ENCODE measurements at places on chromosomes 11 and 22.

GRCh38 chr11:33552756-33553155, 147.9 kb downstream of the C11orf91 start:
- DNase-seq, result no peak

- DNase-seq, result no peak
Observed at GRCh38 chr22:44371741-44372525, 59.2 kb upstream of the SHISAL1 start.

GRCh38 chr11:128476729-128477128, 110.6 kb downstream of the ETS1 start:
- DNase-seq, result peak; percentile 57

- DNase-seq, result no peak
Observed at GRCh38 chr11:12137005-12137690, 26.8 kb downstream of the MICAL2 start.

DNA sequence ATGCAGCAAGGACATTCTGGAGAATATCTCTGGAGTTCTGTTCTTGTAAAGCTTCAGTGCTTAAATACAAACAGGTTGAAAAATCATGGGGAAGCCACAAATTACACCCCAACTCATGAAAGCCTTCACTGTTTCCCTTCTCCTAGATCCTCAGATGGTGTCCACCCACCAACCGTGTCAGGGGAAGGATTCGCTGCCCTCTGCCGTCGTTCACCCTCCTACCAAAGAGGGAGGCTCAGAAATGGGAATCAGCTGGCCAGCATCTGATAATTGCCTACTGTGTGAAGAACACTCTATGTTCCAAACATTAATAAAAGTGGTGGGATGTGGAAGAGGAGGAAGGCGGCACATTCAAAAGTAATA, 7.4 kb upstream of the HEPACAM start:
- DNase-seq, result no peak

DNA sequence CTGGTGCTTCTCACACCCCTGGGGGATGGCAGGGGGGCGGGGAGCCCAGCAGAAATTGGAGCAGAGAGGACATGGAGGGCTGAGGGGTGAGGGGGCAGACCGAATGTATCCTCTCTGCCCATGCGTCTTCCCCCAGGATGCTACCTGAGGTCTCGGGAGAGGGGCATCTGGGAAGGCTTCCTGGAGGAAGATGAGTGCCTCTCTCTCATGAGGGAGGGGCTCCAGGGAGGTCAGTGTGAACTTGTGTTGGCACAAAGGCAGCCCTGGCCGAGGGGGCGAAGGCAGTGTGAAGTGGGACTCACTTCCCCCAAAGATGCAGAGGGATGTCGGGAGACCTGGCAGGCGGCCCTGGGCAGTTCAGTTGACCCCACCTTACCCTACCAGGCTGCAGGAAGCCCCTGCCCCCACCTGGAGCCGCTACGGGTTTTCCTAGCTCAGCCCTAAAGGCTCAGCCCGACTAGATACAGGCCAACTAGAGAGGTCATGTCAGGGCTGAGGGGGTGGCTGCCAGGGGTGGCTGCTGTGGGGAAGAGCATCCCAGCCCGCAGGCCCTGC, 10.4 kb downstream of the ASCL2 start:
- no peak for DNase-seq

GRCh38 chr11:2877474-2877873, 8.1 kb downstream of the CDKN1C start:
- no peak for DNase-seq

- no peak for DNase-seq
Observed at GRCh38 chr11:107359701-107360100, 97.9 kb downstream of the CWF19L2 start.

- no peak for DNase-seq
Observed at GRCh38 chr11:33894398-33894746, 2.5 kb upstream of the LMO2 start.

GRCh38 chr11:100676901-100677300, 10.2 kb upstream of the ARHGAP42 start:
- DNase-seq, result no peak

DNA sequence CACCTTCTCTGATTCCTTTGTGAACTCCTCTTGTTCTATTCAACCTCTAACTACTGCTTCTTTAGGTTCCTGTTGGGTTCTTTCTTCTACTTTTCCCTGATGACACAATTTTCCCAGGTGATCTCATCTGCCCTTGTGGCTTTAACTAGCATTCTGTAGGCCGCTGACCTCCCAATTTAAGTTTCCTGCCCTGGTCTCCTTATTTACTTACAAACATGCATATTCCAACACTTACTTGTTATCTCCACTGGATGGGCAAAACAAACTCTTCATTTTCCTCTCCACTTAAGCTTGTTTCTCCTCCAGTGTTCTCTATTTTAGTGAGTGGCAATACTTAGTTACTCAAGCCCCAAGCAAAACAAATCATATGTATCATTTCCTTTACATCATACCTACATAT, 734.5 kb downstream of the METTL15 start:
- DNase-seq, result no peak

- no peak for DNase-seq
Observed at GRCh38 chr11:64760759-64761420, 1.1 kb upstream of the PYGM start.

- DNase-seq, result no peak
Observed at GRCh38 chr11:12052676-12053605, 44.5 kb upstream of the DKK3 start.

DNA sequence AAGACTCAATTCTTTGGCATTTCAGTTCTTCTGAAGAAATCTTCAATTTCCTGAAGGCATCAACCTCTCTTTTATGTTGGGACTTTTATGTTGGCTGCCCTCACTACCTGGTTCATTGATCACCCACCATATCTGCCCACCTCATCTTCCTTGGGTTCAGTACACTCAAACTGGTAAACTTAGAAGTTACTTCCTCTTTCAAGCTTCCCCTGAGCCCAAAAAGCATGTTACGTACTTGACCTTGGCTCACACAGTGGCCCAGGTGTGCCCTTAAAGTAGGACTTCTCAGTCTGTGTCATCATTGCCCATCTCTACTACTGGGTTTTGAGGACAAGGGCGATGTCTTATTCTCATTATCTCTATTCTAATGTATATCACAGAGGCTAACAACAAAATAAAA, 86.1 kb downstream of the GRIA4 start:
- no peak for DNase-seq

- DNase-seq, result no peak
Observed at GRCh38 chr22:37098976-37099591, 10.4 kb downstream of the TMPRSS6 start.

- DNase-seq, result no peak
Observed at GRCh38 chr11:106565326-106565725, 452.9 kb downstream of the GUCY1A2 start.

DNA sequence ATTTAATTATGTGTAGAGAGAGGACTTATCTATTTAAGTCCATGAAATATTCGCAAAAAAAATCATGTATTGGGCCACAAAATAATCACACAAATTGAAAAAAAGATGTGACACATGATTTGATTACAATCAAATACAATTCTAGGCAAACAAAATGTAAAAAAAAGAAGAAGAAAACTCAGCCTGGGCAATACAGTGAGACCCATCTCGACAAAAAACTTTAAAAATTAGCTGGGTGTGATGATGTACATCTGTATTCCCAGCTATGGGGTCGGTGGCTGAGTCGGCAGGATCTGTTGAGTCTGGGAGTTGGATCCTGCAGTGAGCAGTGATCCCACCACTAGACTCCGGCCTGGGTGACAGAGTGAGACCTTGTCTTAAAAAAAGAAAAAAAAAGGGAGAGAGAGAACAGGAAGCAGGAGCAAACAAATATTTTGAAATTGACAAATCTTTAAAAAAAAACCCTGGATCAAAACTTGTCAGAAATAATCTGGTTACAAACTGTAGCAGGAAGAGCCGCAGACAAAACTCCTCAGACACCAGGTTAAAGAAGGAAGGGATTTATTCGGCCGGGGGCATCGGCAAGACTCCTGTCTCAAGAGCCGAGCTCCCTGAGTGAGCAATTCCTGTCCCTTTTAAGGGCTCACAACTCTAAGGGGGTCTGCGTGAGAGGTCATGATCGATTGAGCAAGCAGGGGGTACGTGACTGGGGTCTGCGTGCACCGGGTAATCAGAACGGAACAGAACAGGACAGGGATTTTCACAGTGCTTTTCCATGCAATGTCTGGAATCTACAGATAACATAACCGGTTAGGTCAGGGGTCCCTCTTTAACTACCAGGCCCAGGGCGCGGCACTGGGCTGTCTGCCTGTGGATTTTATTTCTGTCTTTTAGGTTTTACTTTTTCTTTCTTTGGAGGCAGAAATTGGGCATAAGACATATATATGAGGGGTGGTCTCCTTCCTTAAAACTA, 3.3 kb upstream of the TYMP start:
- DNase-seq, result no peak

DNA sequence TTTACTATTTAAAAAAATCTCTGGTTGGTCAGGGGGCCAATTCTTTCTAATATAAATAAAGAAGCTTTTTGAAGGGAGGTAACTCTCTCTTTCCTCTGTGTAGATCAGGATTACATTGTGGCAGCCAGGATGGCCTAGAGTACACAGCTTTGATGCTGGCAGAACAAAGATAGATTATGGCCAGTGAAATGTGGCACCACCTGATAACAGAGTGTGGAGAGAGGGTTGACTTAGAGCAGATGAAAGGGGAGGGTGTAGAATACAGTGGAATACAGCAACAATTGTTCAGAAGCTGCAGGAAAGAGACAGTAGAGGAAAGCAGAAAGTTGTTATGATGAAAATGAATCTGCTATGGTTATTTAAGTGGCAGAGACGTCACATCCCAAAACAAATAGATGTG, 99.0 kb downstream of the FAR1 start:
- no peak for DNase-seq

GRCh38 chr11:457111-457760, 7.2 kb downstream of the PTDSS2 start:
- no peak for DNase-seq

- no peak for DNase-seq
Observed at GRCh38 chr22:19182472-19183157, 4.1 kb upstream of the SLC25A1 start.
